ENCODE measurements at places on chromosomes 4 and X. TPM values are rescaled to one million over a fixed set of nuclear protein-coding genes. Genes with fewer than 3 reads are reported as not detected.

Gene GIMD1
- not detected for total RNA-seq

Gene FDCSP
- not detected for total RNA-seq

Gene MYOZ2
- total RNA-seq: not detected

Gene EDNRA
- 3.9 TPM for total RNA-seq

Gene UGT8
- 11.6 TPM for total RNA-seq

Gene POLN
- total RNA-seq: 0.29 TPM

Gene CLTRN
- 3.3 TPM for total RNA-seq

Data from epithelial cell of proximal tubule (primary cell).